Subcutaneous adipose tissue (tissue), 4 donors: ENCODE measurements at places on chromosomes 5 and 9. TPM values are rescaled to one million over a fixed set of nuclear protein-coding genes. Genes with fewer than 3 reads are reported as not detected.

Gene IRGM
- total RNA-seq: not detected

Gene CDK7
- 7.3 TPM for total RNA-seq

Gene TICAM2
- total RNA-seq: 3.9 TPM

Gene PTGER4
- total RNA-seq: 32.6 TPM

Gene ALDOB
- not detected for total RNA-seq

Gene PCDHGA7
- total RNA-seq: 1.8 TPM

Gene NEURL1B
- total RNA-seq: 14.1 TPM

Gene SH3GL2
- not detected for total RNA-seq

Gene SEC24A
- total RNA-seq: 19.2 TPM

Gene FOXD4
- total RNA-seq: not detected

Gene RLN2
- not detected for total RNA-seq

Gene PRR16
- 10.9 TPM for total RNA-seq

Gene DMRT3
- 0.75 TPM for total RNA-seq

Gene ZNF366
- total RNA-seq: 2.6 TPM

Gene GPR151
- not detected for total RNA-seq

Gene MED27
- 7.3 TPM for total RNA-seq

Gene DBH
- not detected for total RNA-seq

Gene PCDHB3
- total RNA-seq: 0.85 TPM

Gene ENHO
- total RNA-seq: 1.5 TPM

Gene SMIM33
- not detected for total RNA-seq

Gene LECT2
- total RNA-seq: not detected

Gene UNC13B
- total RNA-seq: 28.8 TPM
